Hypothalamus (tissue), 51 donors: ENCODE measurements at places on chromosomes 11 and 22.

GRCh38 chr22:43240614-43241013, 53.7 kb upstream of the TTLL12 start:
- no peak for DNase-seq

- DNase-seq, result no peak
Measured at GRCh38 chr11:61080986-61081590, 21.2 kb upstream of the CD5 start.

DNA sequence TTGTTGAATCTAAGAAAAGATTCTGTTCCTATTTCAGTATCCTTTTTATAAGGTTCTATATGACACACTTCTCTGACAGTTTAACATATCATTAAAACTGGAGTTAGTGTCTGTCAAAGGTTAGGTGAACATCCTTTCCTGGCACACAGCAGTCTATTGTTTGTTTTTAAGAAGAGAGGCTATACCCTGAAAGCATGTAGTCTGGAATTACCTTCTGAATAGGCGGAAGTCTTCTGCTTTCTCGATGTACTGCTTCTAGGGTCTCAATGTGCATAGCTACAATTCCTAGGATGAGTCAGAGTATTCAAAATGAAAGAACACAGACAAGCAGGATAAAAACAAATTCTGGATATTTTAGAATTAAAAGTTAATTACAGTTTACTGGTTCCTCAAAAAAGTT, 188.6 kb downstream of the SWAP70 start:
- no peak for DNase-seq

- DNase-seq, result no peak
Measured at GRCh38 chr22:30752771-30753170, 58.1 kb downstream of the OSBP2 start.

DNA sequence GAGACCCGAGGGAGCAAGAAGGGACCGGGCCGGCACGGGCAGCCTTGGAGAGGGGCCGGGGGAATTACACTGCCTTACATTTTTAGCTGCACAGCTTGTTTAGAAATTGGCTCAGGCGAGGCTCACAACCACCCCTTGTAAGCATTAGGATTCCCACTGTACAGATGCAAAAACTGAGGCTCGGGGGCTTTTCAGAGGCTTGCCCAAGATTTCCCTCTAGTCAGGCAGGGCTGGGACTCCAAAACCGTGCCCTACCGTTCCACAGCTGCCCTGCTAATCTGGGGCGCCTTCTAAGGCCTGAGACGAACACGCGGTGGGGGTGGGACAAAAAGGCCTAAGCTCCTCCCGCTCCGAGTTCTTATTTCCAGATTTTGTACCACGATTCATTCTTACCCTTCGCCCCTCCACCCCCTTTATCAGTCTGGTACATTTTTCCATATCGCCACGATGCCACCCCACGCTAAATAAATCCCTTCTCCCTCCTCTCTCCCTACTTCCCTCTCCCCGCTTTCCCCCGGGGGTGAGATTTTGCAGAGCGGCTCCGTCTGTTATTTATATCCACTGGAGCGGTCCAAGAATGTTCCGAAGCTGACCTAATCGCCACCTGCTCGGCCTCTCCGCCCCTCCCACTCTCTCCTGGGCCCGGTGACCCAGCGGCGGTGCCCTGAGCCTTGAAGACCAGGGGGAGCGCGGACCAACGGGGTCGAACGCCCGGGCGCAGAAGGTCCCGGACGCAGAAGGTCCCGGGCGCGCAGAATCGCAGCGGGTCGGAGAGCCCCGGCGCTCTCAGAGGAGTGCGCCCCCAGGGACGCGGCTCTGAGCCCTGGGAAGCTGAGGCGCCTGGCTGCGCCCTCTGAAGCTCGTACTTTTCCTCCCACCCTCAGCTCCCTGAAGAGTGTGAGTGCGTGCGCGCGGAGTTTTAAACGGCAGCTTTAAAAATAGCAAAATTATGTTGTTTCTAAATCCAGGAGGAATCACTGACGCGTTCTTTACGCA, 764 bp upstream of the PACSIN3 start:
- DNase-seq, result no peak

DNA sequence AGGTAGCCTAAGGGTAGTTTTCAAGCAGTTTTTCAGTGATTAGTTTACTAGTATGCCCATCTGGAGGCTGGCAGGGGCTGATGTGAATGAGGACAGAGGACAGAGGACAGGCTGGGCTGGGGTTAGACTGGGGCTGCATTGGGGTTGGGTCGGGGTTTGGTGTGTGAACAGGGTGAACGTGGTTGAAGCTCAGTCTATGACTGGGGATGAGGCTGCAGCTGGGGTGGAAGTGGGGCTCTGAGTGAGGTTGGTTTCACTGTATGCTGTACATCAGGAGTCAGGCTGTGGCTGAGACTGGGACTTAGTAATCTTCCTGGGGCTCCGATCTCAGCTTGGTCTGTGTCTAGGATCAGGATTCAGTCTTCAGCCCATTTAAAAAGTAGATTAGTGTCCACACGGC, 451 bp downstream of the OR51E1 start:
- no peak for DNase-seq

GRCh38 chr11:17230867-17231851, 23.4 kb upstream of the PIK3C2A start:
- no peak for DNase-seq

GRCh38 chr11:123111465-123111864, 49.5 kb upstream of the HSPA8 start:
- no peak for DNase-seq

- no peak for DNase-seq
Measured at GRCh38 chr11:57097149-57097548, 84.6 kb upstream of the LRRC55 start.

DNA sequence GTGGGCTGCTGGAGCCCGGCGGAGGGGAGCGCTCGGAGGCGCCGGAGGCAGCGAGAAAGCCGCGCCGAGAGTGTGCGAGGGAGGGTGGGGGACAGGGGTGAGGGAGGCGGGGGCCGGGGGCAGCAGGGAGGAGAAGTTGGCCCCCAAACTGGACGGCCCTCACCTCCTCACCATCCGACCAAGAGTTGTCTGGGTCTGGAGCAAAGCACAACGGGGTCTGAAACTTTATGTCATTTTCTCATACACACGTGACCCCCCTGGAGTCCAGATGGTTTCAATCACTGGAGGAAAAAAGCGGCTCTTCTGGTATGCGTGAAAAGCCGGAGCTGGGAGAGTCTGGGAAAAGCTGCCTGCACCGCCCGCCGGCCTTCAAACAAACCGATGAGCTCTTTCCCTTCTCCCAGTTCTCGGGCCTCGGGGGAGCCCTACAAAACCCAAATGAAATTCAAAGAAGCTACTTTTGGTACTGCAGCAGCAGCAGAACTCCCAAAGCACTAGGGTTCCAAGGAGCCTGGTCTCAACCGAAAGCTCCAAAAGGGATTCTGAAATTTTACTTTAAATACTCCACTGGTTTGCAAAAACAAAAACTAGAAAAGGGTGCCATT, 39.7 kb upstream of the AKIP1 start:
- DNase-seq, result peak; percentile 32

DNA sequence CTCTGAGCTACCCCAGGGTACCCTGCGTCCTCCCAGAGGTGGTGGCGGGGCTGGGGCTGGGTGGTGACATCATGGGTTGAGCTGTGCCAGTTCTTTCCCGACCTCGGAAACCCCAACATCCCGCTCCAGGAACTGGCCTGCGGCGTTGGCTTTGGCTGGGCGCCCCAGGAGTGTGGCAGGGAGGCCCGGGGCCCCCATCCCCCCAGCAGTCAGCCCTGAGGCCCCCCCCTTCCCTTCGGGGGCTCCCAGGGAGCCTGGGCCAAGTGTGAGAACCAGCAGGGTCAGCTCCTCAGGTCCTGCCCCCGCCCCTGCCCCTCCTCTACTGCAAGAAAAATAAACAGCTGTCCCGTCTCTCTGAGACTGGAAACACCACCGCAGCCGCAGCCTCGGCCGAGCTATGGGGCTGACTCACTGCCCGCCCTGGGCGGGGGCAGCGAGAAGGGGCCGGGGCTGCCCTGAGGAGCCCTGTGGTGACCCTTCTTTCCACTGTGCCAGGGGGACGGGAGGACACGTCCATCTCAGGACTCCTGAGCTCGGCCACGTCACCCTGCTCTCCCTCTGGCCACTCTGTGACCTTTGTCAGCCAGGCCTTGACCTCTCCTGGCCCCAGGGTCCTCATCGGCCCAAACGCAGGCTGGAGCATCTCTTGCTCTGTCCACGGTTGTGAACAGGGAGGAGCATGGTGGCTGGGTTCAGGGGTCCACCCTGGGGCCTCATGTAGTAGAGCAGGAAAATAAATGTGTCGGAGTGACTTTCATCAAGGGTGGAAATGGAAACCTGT, 73.4 kb downstream of the WNT7B start:
- DNase-seq, result no peak

GRCh38 chr11:121104312-121104762, 3.3 kb downstream of the TECTA start:
- DNase-seq, result no peak

DNA sequence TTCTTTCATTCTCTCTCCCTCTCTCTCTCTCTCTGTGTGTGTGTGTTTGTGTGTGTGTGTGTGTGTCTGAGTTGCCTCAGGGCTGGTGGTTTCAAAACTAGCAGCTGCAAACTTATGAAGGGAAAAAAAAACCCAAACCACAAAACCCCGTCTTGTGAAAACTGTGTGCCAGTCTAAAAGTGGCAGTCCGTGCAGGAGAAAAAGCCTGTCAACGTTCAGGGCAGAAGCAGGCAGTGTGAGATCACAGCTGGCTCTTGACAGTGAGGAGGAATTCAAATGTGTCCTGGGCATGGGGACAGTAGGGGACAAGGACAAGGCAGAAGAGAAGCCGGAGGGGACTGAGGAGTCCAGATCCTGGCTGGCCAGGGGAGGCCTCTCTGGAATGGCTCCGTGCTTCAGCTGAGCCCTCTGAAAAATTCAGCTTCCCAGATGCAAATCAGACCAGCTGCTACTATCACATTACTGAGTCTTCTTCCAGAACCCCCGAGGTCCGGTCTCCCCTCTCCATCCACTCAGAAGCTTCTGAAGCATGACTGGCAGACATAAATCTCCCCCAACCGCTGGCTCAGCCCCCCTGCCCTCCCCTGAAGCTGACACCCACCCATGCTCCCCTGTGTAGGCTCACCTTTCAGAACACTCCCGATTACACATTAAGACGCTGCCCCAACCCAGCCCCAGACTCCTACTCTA, 31.9 kb downstream of the FLI1 start:
- no peak for DNase-seq
